ENCODE measurements at places on chromosomes 4 and X.

- DNase-seq, result no peak
Observed at GRCh38 chr4:183248201-183248600, 71.9 kb downstream of the CLDN22 start.

GRCh38 chrX:27996132-27996531 lies 14.9 kb upstream of the DCAF8L1 start:
- no peak for DNase-seq

DNA sequence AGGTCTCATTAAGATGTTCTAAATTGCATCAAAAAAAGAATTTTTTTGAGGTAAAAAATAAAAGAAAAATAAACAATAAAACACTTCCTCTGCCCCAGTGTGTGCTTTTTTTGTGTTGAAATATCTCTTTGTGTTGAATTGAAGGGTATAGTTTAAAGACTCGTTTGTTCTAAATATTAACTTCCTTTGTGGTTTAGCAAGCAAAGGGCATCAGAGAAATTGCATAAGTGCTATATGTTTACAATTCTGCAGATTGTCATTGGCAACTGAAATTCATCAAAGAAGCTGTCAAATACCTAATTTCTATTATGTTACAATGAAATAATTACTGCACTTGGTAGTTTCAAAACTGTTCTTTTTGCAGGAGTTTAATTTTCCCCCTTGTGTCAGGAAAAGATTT lies 260.5 kb downstream of the DKK2 start:
- peak; percentile 37 for DNase-seq

DNA sequence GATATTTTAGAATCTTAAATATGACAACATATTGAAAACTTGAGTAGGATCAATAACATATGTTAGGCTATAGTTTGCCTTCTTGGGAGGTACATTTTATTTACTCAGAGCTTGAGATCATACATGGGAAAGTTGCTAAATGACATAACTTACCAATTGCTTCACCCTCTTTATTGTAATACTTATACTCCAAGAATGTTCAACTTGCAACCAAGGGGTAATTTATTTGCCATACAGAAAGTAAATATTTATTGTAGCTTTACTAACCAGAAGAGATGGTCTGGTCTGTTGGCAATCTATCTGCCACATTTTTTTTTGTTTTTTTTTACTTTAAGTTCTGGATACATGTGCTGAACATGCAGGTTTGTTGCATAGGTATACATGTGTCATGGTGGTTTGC lies 426.6 kb downstream of the ARHGAP24 start:
- no peak for DNase-seq

DNA sequence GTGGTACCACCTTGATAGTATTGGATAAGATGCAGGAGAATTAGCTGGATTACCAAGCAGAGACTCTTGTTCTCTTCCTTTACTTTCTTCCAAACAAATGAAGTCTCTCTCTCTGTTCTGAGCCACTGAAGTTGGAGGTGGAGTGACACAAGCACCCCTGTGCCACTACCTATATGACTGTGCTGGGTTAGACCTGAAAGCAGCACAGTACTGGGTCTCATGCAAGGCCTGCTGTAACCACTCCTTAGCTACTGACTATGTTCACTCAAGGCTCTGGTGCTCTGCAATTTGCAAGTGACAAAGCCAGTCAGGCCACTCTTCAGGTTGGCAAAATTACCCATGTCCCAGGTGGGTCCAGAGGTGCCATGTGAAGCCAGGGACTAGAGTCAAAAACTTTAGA lies 389.6 kb upstream of the MAOA start:
- no peak for DNase-seq

Measured in NCI-H1417 (cell line).